ENCODE measurements at places on chromosomes 3 and 15.

DNA sequence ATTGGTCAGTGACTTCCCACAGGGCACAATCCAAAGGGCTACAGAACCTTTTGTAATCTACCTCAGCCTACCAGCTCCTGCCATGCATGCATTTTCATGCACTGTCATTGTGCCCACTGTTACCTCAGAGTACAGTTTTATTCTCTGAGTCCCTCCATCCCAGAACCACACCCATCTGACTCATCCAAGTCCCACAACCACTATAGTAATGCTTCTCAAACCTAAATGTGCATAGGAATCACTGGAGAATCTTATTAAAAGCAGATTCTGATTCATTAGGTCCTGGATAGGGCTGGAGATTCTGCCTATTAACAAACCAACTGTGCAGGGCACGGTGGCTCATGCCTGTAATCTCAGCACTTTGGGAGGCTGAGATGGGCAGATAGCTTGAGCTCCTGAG is 3.7 kb upstream of the B3GALNT1 start:
- DNase-seq, result no peak

GRCh38 chr3:154728285-154728684 is 298.3 kb upstream of the GPR149 start:
- no peak for DNase-seq

- DNase-seq, result no peak
Measured at GRCh38 chr15:67884514-67885174, 44.8 kb upstream of the RNU6-1 start.

DNA sequence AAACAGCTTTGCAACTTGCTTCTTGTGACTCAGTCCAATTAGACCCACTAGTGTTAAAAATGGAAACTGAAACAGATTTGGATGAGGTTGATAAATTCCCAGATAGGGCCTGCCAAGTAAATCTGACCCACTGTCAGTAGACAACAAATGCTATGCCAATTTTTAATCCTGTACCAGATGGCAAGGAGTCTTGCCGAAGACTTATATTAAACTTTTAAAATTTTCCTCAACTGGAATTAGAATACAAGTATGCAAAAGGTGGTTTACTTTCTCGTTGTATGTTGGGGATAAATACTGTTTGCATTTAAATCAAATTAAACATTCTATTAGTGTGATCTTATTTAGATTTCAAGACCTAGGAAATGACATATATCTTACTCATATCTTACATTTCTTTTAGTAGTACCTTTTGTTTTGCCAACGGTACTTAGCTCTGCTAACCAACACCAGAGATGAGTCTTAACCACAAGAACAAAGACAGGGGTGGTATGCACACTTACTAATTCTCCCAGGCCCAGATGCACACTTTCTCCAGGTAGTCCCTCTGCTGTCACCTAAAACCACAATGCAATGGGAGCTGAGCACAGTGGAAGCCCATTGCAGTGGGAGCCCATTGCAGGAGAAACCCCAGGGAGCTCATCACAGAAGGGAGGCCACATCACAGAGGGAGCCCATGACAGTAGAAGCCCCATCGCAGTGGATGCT is 77.8 kb downstream of the WWTR1 start:
- DNase-seq, result no peak

DNA sequence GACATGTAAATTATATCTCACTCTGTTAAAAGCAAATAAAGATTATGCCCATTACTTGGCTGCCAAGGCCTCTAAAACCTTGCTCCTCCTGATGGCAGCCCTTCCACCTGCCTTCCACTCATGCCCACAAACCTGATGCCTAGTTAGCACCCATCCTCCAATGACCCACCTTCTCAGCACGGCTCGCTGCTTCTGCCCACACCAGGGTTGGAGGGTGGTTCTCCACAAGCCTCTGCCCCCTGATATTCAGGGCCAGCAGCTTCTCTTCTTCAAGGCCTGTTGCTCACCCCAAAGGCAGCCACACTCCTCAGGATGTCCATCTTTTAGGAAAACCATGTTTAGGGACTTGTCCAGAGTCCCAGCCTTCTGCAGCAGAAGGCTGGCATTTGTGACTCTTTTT is 263.4 kb upstream of the TLE3 start:
- no peak for DNase-seq

- no peak for DNase-seq
Measured at GRCh38 chr3:16050641-16051467, 123.6 kb upstream of the GALNT15 start.

GRCh38 chr3:67419218-67419529 is 235.2 kb downstream of the SUCLG2 start:
- no peak for DNase-seq

- no peak for DNase-seq
Measured at GRCh38 chr3:72229952-72230351, 445.0 kb upstream of the PROK2 start.

- DNase-seq, result no peak
Measured at GRCh38 chr15:36643551-36643950, 64.1 kb downstream of the CDIN1 start.

- no peak for DNase-seq
Measured at GRCh38 chr3:60307562-60308199, 943.6 kb downstream of the FHIT start.

GRCh38 chr15:88623061-88623460 is 1.9 kb downstream of the AEN start:
- no peak for DNase-seq

DNA sequence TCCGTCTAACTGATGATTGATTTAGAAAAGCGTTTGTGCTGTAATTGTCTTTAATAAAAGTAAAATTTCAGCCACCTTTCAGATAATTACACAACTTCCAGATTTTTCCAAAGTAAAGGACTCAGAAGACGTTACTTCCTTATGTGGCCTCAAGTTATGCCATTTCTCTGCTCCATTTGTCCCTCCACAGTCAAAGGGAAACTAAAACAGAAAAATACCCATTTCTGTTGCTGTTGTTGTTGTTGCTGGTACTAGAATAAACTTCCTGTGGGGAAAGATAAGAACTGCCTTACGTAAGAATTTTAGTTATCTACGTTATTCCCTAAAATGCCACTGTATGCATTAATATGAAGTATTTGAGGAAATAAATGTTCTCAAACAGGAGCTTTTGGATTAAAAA is 153.9 kb downstream of the P3H2 start:
- DNase-seq, result no peak

- no peak for DNase-seq
Measured at GRCh38 chr3:185021256-185021655, 131.6 kb downstream of the C3orf70 start.

DNA sequence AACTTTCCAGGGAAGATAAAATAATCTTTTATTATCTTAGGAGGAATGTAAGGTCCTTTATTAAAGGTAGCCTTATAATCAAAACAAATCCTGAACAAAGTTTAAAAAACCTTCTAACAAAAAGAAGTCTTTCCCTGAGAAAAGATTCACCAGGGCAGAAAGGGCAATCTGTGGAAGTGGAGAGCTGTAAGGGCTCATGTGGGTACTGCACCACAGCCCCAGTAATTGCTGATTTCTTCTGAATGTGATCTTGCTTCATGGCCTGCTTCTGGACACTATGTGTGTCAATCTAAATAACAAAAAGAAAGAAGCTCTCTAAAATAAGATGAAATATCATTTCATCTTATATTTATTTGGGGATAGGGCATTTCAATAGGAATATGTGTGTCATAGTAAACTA is 1501.6 kb downstream of the OTOL1 start:
- DNase-seq, result no peak

DNA sequence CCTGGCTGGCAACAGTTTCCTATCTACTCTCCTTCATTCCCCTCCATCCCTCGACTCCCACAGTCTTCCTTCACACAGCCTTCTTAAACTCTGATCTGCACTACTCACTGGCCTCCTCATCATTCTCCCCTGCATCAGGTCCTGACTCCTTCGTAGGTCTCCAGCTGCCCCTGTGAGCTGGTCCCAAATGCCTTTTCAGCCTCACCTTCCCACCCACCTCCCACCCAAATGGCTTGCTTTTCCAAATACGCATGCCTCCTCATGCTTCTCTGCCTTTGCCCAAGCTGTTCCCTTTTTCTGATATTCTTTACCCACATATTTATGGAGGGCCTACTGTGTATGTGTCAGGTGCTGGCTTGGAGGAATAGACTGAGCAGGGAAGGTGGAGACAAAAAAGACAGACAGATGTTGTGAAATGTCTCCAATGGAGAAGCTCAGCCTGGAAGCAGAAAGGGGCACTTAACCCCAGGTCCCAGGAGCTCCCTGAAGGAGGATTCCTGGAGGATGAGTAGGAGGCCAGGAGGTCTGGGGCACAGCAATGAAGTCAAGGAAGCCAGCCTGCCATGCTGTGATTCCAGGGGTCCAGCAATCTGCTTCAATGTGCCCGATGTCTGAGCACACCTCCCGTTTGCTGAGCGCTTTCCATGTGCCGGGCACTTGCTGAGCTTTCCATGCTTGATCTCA is 252.2 kb downstream of the SHQ1 start:
- DNase-seq, result no peak

DNA sequence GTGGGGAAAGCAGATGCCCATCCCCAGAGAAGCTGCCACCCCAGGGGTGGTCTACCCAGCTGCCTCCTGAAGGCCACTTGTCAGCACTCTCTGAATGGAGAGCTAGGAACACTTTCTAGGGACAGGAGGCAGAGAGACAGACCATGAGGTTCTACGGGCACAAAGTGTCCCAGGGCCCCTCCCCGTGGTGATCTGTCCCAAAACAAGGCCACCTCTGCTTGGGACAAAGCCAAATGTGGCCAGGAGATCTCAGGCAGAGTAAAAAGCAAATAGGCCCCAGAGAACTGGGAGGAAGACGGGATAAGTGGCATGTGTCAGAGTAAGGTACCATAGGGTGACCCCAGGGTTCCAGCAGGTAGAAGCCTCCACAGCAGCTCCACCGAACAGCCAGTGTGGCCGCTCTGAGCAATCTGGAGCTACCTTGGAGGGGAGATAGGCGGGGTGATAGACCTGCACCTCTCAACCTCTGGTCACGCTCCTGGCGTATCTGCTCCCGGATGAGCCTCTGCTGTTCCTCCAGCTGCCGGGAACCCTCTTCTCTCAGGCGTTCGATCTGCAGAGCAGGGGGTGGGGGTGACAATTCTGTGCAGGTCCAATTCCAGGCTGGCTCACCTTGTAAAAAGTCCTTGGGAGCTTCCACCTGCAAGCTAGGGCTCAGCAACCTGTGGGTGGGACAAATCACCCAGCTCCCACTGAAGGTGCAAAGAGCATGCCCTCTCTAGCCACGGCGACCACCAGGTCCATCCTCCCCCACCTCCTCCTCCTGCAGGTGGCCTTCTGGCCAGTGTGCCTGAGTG is 6.2 kb downstream of the C15orf62 start:
- no peak for DNase-seq

DNA sequence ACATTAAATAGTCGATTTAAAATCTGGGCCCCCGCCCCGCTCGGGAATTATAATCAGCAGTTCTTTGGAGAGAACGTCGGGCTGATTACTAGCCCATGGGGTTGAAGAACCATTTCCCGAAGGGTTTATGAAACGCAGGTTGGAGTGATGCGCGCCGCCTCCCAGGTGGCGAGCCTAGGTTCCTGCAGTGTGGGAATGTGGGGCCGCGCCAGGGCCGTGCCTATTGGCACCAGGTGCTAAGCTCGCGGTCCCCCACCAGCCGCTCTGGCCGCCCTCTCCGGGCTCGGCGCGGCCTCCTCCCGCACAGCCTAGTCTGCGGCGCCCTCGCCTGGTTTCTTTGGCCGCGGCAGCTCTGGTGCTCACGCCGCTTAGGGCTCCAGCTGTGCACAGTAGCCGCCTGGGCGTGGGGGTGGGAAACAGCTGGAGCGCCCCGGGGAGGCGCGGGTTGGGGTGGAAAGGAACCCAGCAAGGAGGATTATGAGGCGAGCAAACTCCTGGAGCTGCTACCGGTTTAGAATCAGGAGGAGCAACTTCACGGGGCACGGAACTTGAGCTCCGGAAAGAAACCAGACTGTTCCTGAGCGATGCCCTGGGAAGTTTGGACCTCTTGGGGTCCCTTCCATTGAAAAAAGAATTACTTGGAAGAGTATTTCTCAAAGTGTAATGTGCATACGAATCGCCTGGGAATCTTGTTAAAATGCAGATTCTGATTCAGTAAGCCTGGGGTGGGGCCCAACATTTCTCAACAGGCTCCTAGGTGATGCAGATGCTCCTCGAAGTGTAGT is 5.6 kb upstream of the MECOM start:
- DNase-seq, result no peak

GRCh38 chr3:5035113-5035512 is 55.9 kb downstream of the BHLHE40 start:
- no peak for DNase-seq

Measured in brain pericyte (primary cell).